GM23248 (cell line): ENCODE measurements at places on chromosomes 11 and 22. TPM values are rescaled to one million over a fixed set of nuclear protein-coding genes. Genes with fewer than 3 reads are reported as not detected.

DNA sequence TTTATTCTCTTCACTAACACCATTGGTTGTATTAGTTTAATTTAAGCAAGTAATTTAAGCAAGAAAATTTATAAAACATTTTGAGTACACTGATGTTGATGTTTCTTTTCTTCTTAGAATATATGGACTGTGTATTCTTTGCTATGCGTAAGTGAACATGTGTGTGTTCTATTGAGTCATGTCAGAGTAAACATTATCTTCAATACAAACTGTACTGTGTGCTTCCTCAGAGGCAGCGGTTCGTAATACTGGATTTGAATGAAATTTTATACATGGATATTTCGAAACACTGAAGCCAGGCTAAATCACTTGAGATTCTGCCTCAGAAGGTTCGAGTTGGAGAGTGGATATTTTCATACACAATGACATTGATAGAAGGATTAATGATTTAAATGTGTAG lies 452.6 kb downstream of the LUZP2 start:
- no peak for DNase-seq

DNA sequence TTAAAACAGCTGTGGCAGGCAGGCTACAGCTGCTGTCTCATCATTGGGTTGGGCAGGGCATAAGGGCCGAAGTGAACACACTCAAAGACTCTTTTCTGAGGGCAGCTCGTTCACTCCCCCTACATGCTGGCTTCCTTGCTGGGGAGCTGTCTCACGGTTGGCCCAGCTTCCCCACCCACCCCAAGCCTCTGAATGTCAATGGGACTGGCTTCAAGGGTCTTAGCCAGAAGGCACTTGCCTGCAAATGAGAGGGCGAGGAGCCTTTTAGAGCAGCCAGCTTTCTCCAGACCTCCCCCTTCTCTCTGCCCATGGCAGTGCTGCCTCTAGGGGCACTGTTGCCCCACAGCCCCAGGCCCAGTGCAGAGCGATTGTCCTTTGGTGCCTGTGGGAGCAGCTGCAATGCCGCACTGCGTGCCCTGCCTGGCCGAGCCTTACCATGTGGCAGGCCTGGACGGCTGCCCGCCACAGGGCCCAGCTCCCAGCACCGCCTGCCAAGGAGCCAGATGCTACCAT lies 94.7 kb upstream of the RASSF10 start:
- peak; percentile 86 for DNase-seq

GRCh38 chr22:37862570-37863325 lies 13.5 kb downstream of the EIF3L start:
- DNase-seq: peak; percentile 44

SNX15 gene
- total RNA-seq: 14.9 and 17.5 TPM in 2 replicates

- DNase-seq: peak; percentile 38
Measured at GRCh38 chr11:107752949-107753822, 41.3 kb upstream of the SLN start.
